NCI-H187 treated with DMSO at 0.1 percent for 48 hours (cell line): ENCODE measurements at places on chromosomes 7 and 10.

GRCh38 chr10:72785409-72785808, 93.5 kb downstream of the MCU start:
- no peak for DNase-seq

GRCh38 chr7:94382746-94383145, 11.9 kb upstream of the COL1A2 start:
- DNase-seq: no peak

- no peak for DNase-seq
These were observed 173.3 kb downstream of the LSM5 start for GRCh38 chr7:32316839-32317238.

GRCh38 chr10:23253780-23254179, 61.7 kb downstream of the PTF1A start:
- DNase-seq: no peak

GRCh38 chr7:44158096-44158872, 17.2 kb upstream of the MYL7 start:
- DNase-seq: no peak

GRCh38 chr10:98012644-98013043, 17.8 kb downstream of the CRTAC1 start:
- no peak for DNase-seq

DNA sequence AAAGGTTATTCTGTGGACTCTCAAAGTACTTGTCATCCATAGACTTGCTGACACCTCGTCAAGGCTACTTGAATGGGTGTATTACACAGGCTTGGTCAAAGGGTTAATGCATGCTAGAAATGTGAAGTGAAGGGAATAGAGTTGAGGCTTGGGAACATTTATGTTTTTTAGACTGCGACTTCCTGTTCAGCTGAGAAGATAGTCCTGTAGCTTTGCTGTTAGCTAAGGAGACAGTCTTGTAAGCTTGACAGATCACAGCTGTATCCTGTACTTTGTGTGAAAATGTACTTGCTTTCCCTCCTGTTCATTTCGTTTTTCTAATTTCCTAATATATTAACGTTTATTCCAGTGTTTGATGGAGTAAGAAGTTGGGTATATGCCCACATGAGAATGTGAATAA, 52.1 kb downstream of the ADD3 start:
- no peak for DNase-seq

GRCh38 chr10:33291053-33291592, 43.3 kb downstream of the NRP1 start:
- no peak for DNase-seq

DNA sequence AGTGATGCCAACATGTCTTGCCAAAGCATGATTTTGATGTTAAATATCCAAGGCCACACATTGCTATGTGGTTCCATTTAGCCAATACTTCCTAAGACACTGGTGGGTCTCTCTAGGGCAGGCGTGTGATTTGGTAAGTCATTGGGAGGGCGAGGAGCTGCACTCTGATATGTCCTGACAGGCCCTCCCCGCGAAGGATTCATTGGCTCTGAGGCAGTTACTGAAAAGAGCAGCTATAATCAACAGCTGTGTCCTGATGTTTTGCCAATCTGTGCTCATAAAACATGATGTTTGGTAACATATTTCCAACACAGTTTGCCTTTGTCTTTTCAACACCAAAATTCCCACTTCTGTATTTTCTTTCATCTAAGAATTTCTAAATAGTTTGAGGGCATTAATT, 646.7 kb downstream of the PARD3 start:
- DNase-seq: no peak

DNA sequence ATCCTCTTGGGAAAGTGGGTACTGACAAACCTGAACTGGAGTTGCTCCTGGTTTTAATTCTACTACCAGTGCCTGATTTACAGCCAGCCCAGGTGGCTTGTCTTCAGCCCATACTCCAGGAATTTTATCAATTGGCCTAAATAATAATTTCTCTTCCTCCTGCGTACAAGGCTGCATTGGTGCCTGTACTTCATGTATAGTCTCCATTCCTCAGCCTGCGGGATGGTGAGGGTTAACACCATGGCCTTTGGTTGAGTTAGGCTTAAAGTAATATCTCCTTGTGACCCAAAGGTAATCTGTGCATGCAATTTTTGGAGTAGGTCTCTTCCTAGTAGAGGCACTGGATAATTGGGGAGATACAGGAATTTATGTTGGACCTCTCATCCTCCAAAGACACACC, 5.5 kb upstream of the ZNF117 start:
- DNase-seq: no peak

DNA sequence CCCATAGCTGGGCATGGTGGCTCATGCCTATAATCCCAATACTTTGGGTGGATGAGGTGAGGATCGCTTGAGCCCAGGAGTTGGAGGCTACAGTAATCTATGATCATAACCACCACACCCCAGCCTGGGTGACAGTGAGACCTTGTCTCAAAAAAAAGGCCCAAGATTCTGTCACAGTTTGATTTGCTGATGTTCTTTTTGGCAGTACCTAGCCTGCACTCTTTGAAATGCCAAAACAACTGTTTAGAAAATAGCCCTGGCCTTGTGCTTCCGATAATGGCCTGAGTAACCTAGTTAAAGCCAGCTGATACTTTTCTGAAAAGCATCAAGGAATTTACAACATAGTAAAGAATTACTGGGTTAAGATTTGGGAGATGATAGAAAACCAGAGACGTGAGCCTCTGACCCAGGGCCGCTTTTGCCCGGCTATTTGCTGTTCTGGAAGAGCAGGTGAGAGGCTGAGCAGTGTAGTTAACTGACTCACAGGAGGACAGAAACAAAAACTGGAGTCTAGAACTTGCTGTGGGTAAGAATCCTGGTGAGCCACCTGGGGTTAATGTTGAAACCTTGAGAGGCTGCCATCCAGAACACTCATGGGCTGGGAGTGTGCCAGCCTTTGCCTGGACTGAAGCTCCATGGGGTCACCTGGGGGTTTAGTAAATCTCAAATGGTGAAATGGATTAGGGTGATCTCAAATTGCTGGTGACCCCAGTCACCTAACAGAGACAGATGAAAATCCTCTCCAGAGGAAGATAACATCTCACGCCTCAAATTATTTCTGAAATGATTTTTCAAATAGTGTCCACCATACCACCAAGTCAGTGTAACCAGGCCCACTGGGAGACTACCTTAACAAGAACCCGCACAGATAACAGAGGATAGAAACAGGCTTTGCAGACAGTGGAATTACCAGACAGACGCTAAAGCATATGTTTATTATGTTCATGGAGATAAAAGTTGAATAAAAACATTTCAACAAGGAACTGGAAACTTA, 51.8 kb downstream of the GALNT11 start:
- no peak for DNase-seq

GRCh38 chr7:51329696-51330263, 13.2 kb upstream of the COBL start:
- DNase-seq: no peak

DNA sequence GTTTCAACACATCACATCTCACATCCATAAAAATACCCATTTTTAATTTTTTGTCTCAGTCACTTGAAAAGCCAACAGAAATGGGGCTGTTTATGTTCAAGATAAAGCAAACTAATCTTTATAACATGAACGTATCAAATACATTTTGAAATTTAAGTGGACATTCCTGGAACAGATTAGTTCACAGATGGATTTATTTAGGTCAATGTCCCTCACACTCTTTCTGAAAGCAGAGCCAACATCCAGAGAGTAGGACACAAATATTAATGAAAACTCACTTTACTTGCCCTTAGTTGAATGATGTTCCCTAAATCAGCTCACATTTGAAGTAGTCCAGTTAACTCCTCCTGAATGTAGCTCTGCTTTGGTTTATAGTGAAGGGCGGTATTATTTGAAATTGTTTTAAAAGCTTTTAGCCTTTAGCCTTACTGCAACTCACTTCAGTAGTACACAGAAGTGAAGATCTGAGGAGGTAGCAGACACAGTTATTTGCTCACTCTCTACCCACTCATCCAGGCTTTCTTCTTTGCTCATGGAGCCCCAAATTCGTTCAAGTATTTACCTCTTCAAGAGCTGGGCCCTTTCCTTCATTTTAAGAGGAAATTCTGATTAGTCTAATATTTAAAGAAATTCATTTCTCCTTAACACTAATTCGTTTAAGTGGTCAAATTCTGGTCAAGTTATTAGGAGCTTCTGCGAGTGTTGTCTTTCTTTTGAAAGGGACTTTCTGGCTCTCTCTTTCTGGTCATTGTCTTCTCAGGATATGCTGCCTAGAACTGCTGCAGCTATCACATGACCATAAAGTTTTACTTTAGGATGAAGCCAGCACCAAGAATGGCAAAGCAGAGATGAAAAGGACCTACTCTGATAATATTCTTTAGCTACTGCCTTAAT, 180.6 kb upstream of the AGR3 start:
- no peak for DNase-seq

DNA sequence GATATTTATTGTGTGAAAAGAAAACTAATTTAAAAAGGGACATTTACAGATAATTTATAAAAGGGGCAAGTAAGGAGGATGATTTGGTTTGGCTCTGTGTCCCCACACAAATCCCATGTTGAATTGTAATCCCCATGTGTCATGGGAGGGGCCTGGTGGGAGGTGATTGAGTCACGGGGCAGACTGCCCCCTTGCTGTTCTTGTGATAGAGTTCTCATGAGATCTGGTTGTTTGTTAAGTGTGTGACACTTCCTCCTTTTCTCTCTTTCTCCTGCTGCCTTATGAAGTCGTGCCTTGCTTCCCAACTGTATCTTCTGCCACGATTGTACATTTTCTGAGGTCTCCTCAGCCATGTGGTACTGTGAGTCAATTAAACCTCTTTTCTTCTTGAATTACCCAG, 171.0 kb upstream of the SEMA3E start:
- no peak for DNase-seq

- DNase-seq: no peak
These were observed 222.2 kb upstream of the SH2B2 start for GRCh38 chr7:102064361-102065025.

DNA sequence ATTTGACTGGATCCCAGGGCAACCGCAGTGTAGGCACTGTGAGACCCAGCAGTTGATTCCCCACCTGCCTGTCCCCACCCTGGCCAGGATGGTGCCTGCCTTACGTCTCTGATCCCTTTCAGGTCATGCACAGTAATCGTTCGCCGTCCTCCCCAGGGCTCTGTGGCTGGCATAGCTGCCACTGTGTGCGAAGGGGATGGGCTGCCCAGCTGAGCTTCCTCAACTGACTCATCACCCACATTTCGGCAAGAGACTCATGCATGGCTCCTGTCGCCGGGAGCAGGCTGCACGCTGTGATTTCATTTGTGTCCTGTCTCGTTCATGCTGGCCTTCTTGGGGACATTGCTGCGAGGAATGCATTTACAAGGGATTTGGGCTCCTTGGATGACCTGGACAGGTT, 252.4 kb downstream of the KLF6 start:
- DNase-seq: no peak

GRCh38 chr7:76371396-76371795, 12.6 kb upstream of the YWHAG start:
- no peak for DNase-seq

GRCh38 chr7:135147341-135147898, 452 bp upstream of the TMEM140 start:
- DNase-seq: no peak

DNA sequence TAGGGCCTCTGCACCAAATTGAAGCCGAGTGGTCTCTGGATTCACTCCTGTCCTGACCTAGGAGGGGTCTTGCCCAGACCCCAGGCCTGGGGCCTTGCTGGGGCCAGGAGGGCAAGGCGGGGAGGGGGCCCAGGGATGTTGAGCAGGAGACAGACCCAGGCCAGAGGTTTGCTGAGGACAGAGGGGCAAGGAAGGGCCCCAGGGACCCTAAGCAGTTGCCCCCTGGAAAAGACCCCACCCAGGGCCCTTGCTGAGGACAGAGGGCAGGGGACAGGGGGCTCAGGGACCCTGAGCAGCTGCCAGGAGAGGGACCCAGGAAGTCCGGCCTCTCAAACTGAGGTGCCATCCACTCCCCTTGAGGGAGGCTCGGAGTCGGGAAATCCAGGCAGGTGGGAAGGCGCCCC, 32.7 kb downstream of the FOXL3 start:
- no peak for DNase-seq

DNA sequence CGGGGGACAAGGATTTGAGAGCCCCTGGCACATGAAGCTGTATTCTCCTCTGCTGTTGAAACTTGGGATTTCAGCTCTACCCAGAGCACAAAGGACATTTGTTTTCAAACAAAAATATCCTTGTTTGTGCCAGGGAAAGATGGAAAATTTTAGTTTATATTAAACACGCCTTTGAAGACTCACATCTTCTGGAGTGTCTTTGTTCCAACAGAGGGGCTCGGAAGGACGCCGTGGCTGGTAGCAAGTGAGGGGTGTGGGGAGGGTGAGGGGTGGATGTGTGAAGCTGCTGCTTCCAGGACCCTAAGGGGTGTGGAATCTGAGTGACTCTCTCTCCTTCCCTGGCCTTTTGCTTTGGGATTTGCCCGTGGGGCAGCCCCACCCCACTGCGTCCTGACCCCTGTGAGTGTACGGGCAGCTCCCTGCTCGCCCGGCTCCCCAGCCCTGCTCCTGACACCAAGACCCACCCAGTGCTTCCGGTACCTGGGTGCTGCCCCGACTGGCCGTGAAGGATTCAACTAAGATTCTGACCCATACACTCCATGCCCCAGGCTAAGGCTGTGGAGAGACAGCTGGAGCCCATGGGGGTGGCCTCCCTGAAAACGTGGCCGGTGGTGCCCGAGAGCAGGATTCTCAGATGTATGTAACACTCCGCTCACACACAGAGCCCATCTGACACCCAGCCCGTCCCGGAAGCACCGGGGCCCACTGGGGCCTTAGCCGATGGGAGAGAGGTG, 59.6 kb downstream of the ZRANB1 start:
- no peak for DNase-seq

DNA sequence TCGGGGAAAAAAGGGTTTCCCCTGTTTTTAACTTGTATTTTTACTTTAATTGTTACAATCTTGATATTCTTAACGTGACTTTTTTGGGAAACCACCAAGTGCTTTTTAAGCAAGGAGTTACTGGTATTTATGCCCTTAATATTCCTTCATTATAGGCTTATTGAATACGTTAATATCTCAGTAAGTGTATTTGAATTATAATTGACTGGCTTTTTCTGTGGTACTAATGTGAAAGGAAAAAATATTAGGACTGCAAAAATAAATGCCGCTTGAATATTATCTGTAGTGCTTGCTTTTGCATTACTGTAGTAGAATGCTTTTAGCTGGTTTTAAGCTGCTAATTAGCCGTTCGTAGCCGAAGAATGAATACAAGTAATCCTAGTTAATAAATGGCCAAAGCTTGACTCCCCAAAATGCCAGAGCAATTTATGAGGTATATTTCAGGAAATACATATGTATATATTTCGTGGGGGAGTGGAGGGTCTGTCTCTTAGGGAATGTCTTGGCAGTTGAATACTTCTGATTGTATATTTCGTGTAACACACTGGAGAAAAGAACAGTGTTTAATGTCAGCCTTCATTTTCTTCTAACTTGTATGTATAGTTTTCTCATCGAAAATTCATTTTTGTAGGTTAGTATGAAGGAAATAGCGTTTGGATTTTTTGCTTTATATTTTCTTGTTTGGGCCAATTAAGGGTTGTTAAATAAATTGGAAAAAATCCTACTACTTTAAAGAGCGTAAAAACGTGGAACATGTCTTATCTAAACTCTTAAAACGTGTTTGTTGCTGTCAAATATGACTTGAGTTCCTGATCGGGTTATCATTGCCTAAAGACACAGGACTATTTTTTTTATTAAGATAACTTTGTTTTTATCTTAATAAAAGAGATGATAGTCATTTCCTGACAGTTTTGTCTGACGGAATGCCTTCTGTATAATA, 1.5 kb downstream of the PDCD4 start:
- DNase-seq: no peak

GRCh38 chr7:155983176-155983815, 171.0 kb upstream of the SHH start:
- no peak for DNase-seq

- DNase-seq: no peak
These were observed 39.5 kb upstream of the FOXK1 start for GRCh38 chr7:4642468-4643203.

GRCh38 chr10:32350811-32351350, 3.9 kb upstream of the EPC1 start:
- no peak for DNase-seq
